ENCODE measurements at places on chromosomes 2 and 18.

DNA sequence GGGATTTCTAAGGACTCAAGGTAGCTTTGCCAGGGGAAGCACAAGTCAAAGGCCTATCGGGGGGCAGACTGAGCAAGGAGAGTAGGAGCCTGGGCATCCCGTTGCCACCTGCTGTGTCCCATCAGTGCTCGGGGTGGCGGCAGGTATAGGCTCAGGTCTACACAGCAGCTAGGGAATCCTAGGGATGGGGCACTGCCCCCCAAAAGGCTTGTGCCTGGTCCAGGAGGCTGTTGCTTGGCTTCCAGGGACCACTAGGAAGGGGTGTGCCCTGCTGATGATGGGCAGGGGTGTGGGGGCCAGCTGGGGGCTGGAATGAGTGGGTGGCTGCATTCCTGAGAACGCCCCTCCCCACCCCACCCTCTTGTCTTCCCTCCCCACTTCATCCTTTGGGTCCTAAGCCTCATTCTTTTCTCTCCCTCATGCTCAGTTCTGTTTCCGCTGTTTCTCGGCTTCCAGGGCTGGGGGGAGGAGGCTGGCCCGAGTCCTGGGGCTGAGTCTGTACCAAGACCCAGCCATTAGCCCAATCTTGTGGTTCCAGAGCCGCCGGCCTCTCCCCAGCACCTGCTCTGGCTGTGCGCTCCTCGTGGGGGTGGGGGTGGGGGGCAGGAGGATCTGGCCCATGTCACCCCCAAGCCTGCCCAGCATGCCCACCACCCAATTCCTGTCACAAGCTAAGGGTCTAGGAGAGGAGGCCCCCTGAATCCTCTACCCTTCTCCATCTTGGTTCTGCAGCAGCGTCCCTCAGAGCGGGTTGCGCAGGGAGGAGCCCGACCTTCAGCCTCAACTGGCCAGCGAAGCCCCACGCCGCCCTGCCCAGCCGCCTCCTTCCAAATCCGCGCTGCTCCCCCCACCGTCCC lies 12.8 kb downstream of the SPEG start:
- no peak for DNase-seq

- no peak for DNase-seq
Observed at GRCh38 chr2:64251497-64252250, 107.5 kb upstream of the PELI1 start.

DNA sequence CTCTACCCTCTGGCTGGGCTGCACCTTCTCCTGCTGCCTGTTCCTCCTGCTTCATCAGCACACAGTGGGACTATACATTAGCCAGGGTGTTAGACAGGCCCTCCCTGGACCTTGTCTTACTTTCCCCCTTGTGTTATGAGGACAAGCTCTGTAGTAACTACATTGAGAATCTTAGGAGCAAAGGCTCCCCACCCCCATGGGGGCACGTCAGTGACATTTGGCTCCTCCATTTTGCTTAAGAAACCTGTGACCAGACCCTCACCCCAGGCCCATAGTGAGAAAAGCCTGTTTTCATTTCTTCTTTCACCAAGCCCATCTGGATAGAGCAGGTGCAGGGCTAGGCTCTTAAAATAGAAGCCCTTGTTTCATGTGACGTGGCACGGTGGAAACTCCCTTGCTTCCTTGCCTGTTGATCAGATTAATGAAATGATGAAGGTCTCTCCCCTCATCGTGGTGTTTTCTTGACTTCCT lies 146.7 kb downstream of the RPIA start:
- DNase-seq, result no peak

DNA sequence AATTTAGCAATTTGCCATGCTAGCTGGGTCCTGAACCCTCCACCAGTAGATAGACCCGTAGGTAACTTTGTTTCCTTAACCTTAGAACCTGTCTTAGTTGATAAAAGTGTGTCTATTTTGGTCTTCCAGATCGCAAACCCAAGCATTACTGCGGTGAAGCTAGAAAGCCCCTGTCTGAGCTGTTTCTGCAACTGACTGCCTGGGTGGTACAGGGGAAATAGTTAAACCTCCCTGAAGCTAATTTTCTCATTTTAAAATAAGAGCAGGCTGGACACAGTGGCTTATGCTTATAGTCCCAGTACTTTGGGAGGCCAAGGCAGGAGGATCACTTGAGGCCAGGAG lies 101.7 kb upstream of the MSH2 start:
- no peak for DNase-seq
